Iris pigment epithelial cell (primary cell): ENCODE measurements at places on chromosomes 2 and 18.
A peak's percentile ranks its signal among the peaks of the same experiment; 100 is the strongest.

DNA sequence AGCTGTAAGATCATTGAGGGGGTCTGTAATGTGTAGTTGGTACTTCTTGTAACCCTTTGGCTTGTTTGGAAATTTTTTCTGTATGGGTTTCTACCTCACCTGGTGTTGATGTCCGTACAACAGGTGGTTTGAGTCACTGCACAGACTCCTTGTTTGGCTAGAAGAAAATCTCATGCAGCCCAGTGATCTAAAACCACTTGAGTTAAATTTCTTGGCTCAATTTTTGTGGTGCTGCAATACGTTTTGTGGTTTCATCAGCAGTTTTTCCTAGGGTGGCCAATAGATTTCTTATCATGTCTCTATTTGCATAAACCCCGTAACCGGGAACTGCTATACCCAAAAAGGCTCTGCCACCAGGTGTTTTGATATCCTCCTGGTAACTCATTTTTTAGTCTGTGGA, 43.4 kb downstream of the CERS6 start:
- DNase-seq = no peak

DNA sequence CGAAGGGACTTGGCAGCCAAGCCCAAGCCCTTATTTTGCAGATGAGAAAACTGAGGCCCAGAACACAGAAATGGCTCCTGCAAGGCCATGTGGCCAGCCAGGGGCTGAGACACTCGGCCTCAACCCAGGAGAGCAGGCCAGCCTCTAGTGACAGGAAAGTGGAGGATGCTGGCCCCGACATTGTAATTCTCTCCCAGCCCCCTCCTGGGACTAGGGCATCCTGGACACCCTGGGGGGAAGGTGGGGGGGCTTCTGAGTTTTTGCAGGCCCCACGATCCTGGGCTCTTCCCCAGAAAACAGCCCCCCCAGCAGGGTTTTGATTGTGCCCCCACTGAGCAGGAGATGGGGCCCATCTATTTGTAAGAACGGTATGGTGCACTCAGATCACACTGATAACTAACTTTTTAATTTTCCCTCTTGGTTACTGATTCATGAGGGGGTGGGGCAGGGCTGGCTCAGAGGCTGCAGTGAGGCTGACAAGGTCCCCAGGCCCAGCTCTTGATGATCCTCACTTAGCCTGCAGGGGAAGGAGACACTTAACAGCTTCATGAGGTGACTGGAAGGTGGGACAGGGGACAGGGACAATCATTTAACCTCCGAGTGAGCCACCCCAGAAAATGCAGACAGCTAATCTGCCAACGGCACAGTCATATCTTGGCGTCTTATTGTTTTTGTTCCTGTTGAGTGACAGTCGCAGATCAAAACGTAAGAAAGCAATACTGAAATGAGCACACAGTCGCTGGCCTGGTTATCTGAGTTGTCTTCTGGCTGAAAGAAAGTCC, 18.9 kb downstream of the SMAD7 start:
- no peak for DNase-seq

DNA sequence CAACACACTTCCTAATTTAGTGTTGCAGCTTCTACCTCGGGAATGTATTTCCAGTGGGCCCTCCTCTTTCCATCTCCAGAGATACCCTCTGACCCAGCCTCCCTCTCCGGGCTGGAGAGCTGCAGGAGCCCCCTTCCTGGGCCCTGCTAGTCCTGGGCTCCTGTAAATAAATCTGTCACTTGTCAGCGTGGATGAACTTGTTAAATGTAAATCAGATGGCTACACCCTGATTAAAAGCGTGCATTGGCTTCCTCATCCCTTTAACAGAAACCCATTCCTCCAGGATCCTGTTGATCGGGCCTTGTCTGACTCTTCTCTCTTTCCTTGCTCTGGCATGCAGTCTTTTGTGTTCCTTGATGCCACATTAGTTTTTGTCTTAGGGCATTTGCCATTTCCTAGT, 2.4 kb downstream of the ZNF236 start:
- no peak for DNase-seq

- DNase-seq = no peak
Observed at GRCh38 chr2:120498121-120498520, 152.2 kb downstream of the INHBB start.

DNA sequence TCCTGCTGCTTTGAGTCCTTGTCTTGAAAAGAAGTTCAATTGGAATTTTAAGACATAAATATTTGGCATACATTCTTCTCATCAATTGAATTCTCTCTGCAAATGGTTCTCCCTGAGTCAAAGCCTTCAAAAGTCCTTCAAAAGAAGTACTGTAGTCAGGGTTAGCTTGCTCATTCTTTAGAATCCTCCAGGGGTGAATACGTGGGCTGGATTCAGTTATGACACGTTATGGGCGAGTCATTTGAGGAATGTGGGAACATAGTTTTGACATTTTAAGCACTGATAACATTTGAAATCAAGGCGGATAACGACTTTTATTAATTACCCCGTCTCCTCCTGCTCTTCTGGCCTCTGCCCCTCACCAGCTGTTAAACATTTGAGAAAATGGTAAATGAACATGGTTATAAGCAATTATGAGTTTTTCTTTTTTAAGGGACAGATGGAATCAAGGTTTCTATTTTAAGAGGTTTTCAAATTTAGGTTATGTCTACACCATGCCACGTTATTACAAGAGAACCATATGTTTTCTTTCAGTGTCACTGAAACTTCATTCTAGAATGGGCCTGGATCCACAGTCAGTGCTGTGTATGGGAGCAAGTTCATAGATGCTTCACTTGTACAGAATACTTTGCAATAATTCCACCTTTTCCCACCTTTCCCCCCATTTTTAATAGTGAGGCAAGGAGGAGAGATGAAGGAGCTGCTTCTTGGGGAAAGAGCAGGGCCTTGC, 273.1 kb downstream of the TSN start:
- DNase-seq = peak; percentile 45

DNA sequence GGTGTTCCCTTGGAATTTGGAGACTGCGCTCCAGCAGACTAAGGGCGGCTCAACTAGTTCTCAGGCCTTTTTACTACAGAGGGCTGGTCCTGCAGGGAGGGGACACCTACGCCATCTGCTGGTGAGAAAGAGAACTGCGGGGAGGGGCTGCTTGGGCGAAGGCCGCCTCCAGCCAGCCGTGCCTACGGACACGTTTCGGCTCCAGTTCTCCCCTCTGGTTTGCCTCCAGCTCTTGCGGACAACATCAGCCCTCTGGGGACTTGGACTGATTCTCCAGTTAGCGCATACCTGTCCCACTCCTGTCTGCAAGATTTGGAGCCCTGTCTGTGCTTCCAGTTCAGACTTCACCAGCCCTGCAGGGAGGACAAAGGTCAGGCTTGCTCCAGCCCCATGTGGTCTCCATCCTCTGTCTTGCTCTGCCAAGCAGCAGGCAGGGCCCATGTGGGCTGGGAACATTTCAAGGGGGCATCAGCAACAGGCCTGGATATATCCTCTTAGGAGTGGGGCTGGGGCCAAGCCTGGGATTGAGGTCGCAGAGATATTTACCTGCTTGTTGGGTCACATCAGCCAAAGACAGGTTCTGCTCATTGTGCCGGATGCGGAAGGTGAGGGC, 10.3 kb downstream of the PTPRN start:
- DNase-seq = peak; percentile 61

GRCh38 chr2:143452817-143453451, 323.7 kb downstream of the ARHGAP15 start:
- DNase-seq = no peak

DNA sequence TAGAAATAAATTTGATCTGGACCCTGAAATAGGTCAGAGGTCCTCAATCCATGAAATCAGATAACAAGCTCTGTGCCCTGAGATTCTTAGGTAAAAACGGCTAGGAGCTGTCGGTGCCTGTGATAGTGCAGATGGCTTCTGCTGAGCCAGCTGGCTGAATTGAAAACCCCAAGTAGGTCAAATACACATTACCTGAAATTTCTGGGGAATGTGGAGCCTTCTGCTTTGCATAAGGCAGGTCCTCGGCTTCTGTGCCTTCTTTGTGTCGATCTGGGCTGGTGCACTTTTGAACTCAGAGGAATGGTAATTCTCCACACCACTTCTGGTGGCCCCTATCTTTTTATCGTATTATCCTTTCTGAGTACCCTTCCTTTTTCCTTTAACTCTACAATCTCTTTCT, 66.6 kb downstream of the CNTNAP5 start:
- no peak for DNase-seq

DNA sequence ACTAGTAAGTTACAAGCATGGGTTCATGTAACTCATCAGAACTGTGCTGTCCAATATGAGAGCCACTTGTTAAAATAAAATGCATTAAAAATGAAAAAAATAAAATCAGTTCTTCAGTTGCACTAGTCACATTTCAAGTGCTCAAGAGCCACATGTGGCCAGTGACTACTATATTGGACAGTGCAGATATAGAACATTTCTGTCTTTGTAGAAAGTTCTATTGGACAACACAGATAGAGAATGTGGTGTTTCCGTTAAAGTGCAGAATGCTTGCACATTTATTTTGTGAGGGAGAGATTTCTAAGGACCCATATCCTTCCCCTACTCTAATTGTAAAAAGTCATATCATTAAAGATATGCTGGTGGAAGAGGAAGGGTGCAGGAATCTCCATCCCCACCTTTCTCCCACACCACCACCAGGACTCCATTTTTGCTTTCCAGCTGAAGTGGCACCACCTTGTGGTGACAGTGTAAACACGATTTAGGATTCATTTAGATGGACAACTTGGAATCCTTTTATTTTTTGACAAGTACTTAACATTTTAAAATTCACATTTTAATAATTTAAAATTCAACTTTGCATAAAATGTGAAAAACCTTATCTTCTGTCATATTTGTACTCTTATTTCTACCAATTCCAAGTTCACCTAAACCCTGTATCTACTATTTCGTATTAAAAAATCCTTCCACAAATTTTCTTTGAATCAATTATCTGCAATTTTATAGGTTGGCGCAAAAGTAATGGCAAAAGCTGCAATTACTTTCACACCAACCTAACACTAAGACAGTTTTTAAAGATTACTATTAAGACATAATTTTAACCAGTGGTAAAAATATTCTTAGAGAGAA, 9.4 kb upstream of the CD302 start:
- peak; percentile 58 for DNase-seq

DNA sequence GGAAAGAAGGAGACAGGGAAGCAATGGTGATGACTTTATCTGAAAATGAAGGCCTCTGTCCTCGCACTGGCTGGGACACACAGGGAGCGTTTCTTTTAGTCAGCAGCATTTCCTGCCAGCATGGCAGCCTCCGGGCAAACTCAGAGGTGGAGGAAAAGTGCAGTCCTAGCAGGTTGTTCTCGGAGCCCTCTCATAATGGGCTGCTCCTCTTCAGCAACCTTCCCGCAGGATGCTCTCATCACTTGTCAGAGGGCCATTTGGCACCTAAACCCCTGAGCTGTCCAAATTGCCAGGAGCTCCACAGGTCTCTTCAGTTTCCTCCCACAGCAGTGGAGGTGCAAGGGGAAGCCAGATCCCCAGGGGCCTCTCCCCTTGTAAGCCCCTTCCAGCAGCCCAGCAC, 6.2 kb downstream of the STK39 start:
- no peak for DNase-seq

GRCh38 chr2:163733301-163733938, 2.4 kb downstream of the FIGN start:
- no peak for DNase-seq
